Activated CD4-positive, alpha-beta memory T cell treated with anti-CD3 and anti-CD28 coated beads for 36 hours (primary cell): ENCODE measurements at places on chromosomes 2 and 18. TPM values are rescaled to one million over a fixed set of nuclear protein-coding genes. Genes with fewer than 3 reads are reported as not detected.

DNA sequence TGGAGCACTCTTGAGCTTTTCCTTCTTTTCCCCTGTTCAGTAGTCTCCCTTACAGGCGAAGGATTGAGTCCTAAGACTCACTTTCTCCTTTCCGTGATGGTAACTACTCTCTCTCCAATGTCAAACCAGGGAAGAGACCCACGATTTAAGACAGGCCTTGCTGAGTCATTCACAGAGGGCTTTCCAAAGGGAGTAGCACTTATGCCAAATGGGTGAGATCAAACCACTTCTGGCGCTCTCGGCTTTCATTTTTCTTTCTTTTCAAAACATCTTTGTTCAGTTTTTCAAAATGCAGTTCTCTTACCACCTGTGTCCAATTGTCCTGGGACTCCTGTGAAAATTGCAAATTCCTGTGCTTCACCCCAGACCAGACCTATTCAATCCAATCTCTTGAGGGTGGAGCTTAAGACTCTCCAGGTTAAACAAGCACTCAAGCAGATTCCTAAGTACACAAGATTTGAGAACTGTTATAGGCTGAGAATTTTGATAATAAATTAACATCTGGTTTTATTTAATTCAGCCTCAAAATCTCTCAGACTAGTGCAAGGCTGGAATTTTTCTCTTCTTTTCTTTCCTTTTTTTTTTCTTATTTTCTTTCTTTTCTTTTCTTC lies 14.4 kb upstream of the MRPL19 start:
- no peak for DNase-seq

GRCh38 chr2:156511803-156512202 lies 75.6 kb downstream of the GPD2 start:
- no peak for DNase-seq

- DNase-seq = no peak
These were observed 117.9 kb downstream of the LRATD1 start for GRCh38 chr2:14750433-14750832.

DNA sequence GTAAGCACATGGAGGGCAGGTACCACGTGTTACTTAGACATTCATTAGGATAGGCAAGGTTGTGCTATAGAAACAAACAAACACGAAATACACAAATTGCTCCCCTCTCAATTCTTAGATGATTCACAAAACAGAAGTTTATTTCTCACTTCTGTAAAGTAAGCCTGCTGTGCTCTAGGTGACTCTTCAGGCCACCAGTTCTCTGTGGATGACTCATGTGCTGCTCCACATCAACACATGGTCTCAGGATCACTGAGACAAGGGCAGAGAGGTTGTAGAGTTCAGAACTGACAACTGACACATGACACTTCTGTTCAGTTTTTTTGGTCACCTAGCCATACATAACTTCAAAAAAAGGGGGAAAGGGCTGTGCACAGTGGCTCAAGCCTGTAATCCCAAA lies 70.6 kb downstream of the DAW1 start:
- DNase-seq = no peak

DNA sequence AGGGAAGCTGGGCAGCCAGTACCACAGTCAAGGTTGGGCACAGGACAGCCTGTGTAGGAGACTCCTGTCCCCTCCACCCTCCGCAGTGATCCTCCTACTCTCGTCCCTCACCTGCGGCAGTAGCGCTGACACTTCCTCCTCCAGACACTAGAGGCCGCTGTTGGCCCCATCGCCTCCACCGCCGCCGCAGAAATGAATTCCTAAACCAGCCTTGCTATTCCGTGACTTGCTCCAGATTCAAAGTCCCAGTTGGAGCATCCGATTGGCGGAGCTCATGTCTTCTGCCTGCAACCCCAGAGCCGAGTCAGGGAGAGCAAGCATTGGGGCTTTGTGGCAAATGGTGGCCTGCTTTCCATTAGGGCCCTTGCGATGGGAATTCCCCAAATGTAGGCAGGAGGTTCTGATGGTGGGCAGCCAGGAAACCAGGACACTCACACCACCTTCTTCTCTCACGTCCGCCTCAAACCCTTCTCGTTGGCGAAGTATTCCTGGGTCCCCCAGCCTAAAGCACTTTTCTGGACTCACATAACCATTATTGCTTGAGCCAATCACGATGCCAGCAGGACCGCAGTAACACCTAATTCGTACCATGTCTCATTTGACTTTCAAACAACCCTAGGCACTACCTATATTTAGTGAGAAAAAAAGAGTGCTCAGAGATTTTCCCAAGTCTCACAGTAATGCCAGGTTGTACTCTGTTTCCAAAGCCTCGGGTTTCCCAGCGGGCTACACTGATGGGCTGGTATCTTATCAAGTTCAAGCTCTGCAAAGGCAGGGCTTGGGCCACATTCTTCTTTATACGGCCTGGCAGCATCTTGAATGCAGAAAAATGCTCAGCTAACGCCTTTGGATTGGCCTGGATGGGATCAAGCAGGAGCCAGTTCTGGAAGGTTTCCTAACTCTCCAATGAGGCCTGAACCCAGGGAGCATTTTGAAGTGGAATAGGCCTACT lies 1.2 kb upstream of the DNAJB2 start:
- DNase-seq = peak; percentile 86

Gene C2orf68
- total RNA-seq = 36.3 TPM

Gene ASPRV1
- total RNA-seq = 0.71 TPM

Gene TUBA4B
- total RNA-seq = not detected

Gene CGREF1
- total RNA-seq = 2.9 TPM

Gene NEURL3
- total RNA-seq = 0.87 TPM
